ENCODE measurements at places on chromosomes 12 and 14.

DNA sequence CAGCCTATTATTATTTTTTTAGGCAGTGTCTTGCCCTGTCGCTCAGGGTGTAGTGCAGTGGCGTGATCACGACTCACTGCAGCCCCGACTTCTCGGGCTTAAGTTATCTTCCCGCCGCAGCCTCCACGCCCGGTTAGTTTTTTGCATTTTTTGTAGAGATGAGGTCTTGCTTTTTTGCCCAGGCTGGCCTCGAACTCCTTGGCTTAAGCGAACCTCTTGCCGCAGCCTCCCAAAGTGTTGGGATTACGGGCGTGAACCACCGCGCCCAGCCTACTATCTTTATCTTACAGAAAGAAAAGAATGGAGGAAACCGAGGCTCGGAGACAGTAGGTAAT lies 507 bp upstream of the PTPN11 start:
- no peak for DNase-seq

GRCh38 chr12:71737197-71737596 lies 17.5 kb upstream of the RAB21 start:
- no peak for DNase-seq

GRCh38 chr12:98741196-98741555 lies 96.1 kb downstream of the APAF1 start:
- DNase-seq, result no peak

DNA sequence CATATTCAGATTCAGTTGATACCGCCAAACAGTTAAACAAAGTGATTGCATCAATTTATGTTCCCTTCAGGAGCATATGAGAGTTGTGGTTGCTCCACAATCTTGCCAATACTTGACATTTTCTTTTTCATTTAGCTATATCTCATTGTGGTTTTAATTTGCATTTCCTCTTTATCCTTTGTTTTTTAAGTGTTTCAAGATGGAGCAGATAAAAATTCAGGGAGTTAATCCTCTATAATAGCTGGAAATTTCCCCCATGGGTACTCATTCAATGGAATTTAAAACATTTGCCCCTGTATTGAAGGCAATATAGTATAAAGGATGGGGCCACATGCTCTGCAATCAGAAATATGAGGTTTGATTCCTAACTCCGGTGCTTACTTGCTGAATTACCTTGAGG lies 1.1 kb upstream of the EXD2 start:
- no peak for DNase-seq

DNA sequence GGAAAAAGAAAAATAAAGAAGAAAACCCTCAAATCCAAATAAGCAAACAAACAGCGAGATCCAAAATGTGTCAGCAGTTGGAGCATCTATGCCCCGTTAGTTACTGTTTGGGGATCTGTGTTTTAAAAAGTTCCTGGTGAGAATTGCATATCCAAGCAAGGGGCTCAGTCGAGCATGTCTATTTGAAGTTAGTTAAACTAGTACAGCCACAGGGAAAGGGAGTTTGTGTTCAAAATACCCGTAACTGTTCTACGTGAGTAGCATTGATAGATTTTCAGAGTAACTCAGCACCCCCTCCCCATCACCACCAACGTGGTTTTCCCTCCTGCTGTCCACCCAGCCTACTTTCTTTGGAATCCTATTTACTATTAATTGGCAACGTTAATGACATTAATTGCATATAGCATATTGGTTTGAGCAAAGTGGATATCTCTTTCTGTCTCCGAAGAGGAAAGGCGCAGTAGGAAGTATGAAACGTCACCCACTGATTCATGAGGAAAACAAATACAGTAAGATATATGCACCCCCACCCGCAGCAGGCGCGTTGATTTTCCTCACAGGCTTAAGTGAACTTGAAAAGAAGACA lies 1.5 kb downstream of the NPAS3 start:
- no peak for DNase-seq

- no peak for DNase-seq
Observed at GRCh38 chr12:75784591-75784990, 247.0 kb downstream of the PHLDA1 start.

DNA sequence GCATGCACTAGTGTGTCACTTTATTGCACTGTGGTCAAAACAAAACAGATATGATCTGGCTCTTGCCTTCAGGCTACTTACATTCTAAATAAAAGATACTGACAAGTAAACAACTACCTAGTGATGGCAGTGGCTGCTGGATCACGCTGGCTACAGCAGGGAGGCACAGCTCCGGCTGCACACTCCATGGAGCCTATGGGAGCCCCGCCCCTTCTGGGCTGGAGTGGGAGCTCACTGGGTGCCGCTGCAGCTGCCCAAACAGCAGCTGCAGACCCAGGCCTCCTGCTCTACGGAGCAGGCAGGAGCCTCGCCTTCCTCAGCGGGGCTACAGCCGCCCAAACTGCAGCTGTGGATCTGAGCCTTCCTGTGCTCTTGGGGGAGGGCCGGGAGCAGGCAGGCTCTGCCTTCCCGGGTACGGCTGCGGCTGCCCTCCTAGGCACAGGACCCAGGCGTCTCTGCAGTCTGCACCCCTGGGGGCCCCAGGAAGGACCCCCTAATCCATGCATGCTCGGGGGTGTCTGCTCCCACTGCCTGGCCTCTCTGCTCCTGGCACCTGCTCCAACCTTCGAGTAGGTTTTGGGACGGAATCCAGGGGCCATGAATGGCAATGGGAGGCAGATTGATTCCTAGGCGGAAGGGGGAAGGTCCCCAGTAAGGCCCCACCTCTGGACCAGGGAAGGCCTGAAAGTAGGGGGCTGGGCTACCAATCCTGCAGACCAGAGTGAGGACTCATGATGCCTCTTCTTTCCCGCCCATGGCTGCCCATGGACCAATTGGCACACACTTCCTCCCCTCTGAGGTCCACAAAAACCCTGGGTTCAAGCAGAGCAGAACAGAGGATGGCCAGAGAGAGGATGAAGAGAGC lies 253.1 kb downstream of the ANO6 start:
- no peak for DNase-seq

- DNase-seq, result no peak
Observed at GRCh38 chr12:16467272-16467671, 119.8 kb downstream of the MGST1 start.
